KG1 (cell line): ENCODE measurements at places on chromosomes 5 and 9.

- no peak for DNase-seq
Measured at GRCh38 chr9:34647651-34648050, 1.2 kb downstream of the GALT start.

DNA sequence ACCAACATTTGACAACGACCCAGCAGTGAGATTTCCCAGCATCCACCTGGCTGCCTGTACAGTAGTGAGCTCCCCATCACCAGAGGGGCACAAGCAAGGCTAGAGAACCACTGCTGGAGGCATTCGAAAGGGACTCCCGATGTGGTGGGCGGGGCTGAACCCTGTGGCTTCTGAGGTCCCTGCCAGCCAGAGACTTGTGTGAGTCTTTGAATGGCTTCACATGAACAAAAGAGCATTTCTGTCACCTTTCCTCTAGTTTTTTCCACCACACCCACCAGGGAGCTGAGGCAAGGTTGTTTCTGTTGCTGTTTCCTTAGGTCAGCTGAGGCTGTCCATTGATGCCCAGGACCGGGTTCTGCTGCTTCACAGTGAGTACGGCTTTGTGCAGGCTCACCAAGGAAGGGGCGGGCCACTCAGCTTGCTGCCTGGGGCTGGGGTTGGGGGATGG is 15.7 kb downstream of the RGS3 start:
- no peak for DNase-seq

- DNase-seq = no peak
Measured at GRCh38 chr5:10329820-10330481, 22.2 kb upstream of the CMBL start.

GRCh38 chr5:136722581-136722980 is 357.2 kb upstream of the TRPC7 start:
- no peak for DNase-seq

DNA sequence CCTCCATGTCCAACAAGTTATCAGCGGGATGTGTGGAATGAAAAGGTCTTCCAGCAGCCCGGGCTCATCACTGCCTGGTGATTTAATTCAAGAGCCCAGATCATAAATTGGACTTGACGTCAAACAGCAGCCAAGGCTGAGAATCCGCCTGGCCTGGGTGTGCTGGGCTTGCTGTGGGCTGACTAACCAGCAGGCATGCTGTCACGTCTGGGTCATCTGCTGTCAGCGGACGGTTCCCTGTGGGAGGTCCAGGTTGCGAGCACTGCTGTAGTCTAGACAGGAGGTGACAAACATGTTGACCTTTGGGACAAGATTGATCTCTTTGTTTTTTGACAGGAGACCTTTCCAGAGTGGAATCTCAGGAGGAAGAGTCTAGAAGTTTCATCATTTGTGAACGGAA is 289.7 kb downstream of the OSTF1 start:
- DNase-seq = no peak

GRCh38 chr5:63553073-63553472 is 409.2 kb downstream of the HTR1A start:
- no peak for DNase-seq

DNA sequence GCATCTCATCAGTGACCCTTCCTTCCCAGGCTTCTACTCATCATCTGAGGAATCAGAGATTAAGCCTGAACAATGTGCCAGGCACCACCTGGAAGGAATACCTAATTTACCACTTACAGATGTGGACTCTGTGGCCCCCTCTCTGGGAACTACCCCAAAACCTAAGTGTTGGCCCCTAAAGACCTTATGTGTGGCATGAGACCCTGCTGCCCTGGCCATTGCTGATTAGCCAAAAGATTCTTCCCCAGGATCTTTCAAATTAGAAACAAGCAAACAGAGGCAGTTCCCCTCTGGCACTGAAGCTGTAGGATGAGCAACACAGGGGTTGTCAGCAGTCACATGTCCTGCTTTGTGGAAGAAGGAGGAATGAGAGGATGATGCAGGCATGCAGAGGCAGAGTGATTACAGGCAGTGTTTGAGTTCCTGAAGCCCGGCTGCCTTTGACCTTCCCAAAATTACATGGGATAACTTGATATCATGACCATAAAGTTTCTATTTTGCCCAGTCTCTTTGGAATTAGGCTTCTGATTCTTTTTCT is 10.6 kb downstream of the SPINK4 start:
- no peak for DNase-seq

DNA sequence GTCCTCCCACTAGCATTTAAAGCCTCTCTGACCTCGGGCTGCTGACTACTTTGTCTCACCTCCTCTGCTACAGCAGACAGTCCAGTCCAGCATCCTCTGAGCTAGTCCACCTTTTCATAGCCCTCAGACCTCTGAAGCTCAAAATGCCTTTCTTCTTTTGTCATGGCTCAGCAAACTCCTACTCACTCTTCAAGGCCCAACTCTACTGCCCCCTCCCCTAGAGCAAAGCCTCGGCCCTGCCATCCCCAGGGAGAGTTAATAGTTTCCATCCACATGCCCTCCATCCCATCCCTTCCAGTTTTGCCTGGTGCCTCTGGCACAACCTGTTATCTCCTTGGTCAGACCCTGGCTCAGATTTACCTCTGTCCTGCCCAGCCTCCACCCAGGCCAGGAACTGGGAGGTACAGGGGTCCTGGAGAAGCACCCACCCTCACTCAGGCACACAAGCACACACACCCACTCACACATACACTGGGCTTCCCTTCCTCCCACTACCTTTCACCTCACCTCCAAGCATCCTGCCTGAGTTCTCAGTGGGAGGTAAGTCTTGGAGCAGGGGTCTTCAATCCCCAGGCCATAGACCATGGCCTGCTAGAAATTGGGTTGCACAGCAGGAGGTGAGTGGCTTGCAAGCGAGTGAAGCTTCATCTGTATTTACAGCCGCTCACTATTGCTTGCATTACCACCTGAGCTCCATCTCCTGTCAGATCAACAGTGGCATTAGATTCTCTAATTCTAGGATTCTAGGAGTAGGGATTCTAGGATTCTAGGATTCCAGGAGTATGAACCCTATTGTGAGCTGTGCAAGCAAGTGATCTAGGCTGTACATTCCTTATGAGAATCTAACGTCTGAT is 18.1 kb downstream of the PDLIM4 start:
- no peak for DNase-seq

DNA sequence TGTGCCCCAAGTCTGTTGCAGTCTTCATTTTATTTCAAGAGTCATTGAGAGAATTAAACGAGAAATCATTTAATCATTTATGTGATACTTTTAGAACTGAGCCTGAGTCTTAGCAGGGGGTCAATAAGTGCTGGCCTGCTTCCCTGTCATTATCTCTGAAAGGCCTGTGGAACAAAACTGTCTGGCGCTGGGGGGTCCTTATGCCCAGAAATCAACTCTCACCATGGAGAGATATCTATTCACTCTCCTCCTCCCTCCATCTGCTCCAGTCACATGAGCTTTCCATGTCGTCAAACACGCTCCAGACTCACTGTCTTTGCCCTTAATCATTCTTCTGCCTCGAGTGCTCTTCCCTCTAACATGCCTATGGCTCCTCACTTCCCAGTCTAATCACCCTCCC is 136.8 kb downstream of the ESM1 start:
- no peak for DNase-seq

DNA sequence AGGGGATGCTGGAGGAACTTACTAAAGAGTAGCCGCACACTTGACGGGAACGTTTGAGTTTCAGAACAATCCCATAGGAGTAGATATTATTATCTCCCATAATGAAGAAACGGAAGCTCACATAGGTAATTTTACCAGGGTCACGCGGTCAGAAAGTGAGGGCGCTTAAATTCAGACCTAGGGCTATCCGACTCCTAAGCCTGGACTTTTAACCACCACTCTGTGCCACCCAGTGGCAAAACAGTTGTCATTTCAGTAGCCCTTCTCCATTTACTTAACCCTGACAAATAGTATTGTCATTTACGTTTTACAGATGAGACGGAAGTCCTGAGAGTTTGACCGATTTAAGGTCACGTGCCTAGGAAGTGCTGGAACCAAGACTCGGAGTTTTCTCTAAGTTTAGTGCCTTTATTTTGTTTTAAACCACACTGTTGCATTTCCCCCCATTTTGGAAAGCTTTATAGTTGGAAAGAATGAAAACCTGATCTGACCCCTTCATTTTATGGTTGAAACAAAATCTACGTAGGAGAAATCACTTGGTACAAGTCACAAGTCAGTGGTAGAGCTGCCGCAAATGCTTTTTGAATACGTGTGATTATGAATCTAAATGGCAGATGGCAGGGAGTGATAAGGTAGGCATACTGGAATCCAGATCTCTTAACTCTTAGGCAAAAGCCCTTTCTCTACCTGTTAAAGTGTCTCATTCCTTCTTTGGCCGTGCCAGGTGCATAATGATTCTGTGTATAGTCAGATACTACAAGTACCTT is 650 bp downstream of the MRRF start:
- DNase-seq = peak; percentile 73

DNA sequence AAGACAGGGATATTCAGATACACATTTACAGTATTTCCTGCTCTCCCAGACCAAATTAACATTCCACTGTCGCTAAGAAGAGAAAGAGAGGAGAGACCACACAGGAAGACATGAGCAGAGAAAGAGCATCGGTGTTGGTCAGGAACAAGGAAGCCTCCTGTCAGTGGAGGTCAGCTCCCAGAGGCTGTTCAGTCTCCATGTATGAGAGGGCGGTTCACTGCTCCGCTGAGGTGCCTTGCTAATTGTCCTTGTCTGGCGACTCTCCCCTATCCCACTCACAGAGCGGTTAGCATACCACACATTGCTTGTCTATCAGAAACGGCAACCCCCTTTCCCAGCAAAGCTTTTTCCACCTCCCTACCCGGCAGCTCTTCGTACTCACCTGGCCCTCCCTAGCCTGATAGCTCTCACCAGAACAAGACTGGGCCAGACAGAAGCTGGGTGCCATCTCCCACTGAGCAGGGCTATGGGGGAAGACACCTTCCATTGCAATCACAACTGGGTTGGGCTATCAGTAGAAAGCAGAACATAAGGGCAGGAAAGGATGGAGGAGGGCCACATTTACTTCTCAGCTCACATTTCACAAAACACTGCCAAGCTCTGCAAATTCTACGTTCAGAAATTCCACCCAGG is 58.6 kb upstream of the LMNB1 start:
- DNase-seq = no peak

GRCh38 chr5:89081360-89081759 is 198.4 kb upstream of the MEF2C start:
- no peak for DNase-seq

DNA sequence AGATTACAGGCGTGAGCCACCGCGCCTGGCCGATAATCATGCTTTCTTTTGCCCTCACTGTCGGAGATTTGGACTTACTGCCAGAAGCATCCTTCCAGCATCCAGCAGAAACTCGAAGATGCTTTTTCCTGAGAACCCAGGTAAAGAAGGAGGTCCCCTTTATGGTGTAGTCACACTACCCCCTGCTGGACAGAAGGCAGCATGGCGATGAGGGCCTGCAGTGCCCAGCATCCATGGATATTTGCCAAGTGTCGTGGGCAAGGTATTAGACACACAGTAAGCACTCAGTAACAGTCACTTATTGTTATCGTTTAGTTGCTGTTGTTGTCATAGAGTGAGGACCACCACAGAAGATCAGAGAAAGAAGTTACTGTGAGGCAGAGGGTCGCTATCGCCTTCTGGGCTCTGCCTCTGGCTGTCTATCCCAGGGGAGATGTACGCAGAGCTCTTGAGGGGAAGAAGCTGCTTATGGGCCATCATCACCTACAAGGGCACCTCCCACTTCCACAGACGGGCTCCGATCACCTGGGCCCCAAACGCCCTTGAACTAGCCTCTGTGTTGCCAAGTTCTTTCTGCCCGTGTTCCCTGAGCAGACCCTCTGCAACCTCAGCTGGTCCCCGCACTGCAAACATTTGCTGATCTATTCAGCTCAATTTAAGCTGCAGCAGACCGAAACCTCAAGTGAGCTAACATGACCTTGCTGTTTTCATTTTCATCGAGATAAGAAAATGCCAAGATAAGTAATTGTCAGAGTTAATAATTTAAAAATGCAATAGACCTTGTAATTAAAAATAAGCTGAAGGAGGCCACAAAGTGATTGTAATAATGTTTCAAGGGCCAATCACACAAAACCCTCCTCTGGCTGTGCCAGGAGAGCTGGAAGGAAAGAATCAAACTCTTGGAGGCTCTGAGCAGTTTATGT is 23.9 kb downstream of the C5orf15 start:
- DNase-seq = no peak

DNA sequence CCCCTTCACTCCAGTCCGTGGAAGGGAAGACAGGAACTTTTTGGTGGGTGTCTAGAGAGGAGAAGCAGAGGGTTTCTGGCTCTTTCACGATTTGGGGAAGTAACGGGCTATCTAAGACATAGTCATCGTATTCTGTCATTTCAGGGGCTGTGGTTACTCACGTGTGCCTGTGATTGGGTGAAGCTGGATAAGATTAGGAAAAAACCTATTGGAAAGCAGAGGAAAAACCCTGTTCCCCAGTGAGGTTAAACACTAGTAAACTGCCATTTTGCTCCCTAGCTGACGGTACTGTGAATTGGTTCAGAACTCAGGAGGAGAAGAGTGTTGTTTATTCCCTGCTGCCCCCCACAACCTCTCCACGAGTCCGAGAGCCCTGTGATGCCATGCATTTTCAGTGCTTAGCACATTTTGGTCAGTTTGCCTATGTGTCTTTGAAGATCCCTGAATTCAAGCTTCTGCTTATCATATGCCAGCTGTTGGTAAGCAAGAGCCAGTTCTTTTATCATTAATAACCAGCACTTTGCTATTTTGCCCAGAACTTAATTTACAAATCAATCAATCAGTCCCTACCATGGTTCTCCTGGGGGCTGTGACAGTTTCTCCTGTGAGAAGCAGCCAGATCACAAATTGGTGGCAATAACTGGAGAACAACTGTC is 45.1 kb upstream of the ROR2 start:
- no peak for DNase-seq

DNA sequence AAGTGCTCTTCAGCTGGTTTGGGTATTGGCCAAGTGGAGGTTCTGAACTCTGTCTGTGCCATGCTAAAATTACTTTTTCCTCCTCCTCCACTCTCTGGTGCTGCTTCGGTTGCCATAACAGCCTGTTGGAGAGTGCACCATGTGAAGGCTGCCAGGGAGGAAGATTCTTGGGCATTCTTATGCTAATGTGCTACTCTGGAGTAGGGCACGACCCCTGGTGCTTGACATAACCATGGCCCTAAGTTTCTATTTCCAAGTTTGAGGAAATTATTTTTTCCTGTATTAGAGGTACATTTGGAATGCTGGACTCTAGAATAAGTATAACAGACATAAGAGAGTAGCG is 111.6 kb downstream of the ARHGAP26 start:
- DNase-seq = no peak

GRCh38 chr9:122456123-122456522 is 21.6 kb downstream of the OR1J1 start:
- no peak for DNase-seq

DNA sequence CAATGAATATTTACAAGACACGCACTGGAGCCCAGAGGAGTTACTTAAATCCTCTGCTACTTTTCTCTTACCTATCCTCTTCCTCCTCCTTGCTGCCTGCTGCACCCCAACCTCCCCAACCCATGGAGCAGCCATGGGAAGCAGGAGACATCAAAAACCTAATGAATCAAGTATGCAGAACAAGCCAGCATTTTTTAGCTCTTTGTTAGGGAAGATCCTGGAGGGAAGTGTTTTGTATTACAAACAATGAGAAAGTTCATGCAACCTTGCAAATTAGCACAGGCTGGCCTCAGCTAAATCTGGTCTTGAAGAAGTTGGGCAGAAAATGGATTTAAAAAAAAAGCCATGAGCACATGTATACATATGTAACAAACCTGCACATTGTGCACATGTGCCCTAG is 498.8 kb downstream of the KIF4B start:
- DNase-seq = no peak
